ENCODE measurements at places on chromosomes 6 and 20.

DNA sequence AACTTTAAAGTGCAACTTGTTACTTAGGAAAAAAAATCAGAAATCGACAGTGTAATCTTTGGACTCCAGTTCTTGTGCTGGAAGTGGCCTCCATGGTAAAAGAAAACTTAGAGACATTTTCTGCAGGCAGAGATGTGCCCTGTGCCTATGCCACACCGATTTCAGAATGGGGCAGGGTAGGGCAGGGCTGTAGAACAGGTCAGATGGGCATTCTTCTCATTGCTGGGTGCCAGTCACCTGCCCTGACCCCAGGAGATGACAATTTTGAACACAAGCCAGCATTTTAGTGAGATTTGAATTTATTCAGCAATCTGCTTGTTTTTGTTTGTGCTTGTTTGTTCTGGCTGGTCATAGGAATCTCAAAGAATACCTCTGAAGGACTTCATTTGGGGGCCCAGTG, 63.3 kb downstream of the SASH1 start:
- DNase-seq: no peak

- DNase-seq: no peak
These were observed 42.9 kb downstream of the NHSL1 start for GRCh38 chr6:138456401-138456790.

GRCh38 chr20:11376420-11376819, 541.3 kb upstream of the BTBD3 start:
- DNase-seq: no peak

DNA sequence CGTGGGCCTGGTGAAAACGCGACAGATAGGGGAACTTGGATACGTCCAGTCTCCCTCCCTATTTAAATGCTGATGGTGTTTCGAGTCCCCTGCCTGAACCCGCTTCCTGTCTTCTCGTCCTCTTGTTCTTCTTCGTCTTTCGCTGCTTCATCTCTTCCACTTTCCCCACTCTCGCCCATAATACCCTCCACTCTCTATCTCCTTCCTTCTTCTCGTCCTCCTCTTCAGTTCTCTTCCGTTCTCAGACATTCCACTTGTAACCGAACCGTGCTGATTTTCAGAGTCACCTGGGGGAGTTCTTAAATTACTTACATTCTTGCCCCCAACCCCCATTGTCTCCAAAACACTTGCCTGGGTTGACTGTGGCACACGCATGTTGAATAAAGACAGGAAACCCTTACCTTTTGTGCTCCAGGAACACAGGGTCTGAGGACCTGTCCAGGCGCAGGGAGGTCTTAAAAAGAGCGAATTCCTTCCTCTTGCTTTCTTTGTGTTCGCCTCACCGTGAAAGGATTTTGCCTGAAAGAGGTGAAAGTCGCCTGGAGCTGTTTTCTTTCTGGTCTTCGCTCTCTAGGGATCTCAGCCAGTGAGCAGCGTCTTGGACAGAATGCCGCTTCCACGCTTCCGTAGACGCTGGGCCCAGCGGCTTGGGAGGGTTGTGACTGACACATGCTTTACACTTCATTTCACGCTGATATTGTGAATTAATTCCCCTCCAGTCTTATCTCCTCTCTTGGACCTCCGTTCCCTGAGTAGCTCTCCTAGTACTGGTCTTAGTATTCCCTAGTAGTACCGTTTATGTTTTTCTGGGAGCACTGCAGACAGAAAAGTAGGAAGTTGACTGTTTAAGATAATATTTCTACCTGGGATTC, 184.0 kb downstream of the GPX5 start:
- no peak for DNase-seq

GRCh38 chr20:49821870-49822331, 9.3 kb downstream of the SLC9A8 start:
- no peak for DNase-seq

DNA sequence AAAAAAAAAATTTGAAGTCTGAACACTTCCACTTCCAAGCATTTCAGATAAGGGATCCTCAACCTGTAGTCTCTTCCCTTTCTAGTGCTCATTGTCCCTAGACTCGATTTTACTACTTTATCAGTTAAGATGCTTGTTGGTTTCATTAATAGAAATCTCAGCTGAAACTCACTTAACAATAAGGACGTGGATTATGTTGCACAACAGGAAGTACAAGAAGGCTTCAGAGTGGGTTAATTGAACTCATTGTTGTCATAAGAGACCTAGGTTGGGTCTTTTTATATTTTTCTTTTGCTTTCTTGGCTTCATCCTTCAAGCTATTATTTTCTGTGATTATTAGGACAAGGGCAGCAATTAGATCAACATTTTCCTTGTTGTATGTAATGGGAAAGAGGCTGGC, 175.2 kb downstream of the CDKAL1 start:
- no peak for DNase-seq

DNA sequence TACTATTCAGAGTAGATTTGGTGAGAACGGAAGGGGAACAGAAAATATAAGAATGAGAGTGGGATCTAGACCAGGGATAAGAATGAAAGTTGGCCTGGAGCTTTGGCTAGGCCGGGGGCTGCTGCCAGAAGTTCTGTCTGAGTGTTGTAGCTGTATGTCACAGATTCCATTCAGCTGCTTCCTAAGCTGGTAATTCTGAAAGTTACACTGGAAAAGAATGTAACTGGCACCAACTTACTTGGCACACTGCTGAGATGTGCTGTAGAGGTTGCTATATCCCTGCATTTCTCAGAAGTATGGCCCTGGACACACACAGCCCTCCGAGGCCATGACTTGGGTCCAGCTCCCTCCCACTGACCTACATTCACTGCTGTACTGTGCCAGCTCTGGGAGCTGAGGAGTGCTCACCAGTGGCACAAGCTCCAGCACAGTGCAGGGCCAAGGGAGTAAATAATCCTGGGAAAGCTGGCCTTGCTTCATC, 25.8 kb upstream of the TMEM217 start:
- DNase-seq: no peak

- no peak for DNase-seq
These were observed 5.1 kb downstream of the ACAT2 start for GRCh38 chr6:159766906-159767305.

DNA sequence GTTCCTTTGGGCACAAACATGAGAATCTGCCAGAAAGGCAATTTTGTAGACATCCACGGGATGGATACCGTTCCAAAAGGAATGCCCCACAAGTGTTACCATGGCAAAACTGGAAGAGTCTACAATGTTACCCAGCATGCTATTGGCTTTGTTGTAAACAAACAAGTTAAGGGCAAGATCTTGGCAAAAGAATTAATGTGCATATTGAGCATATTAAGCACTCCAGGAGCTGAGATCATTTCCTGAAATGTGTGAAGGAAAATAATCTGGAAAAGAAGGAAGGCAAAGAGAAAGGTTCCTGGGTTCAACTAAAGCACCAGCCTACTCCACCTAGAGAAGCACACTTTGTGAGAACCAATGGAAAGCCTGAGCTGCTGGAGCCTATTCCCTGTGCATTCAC, 103.9 kb upstream of the ARG1 start:
- DNase-seq: no peak

DNA sequence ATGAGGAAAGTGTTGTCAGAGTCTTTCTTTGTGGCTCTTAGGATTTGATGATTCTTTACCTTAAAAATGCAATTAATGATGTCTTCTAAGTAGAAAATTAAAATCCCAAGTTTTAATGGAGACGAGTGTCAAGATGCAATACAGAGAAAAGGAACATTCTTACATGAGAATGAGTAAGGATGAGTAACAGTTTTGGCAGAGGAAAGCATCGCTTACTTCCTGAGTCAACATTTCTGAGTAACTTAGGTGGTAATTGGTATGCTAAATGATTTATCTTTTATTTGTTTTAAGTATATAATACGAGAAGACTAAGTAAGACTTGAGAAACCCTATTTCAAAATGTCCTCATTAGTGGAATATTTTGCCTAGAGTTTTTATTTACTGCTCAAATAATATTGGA, 101.3 kb downstream of the RTN4IP1 start:
- no peak for DNase-seq

- no peak for DNase-seq
These were observed 103.2 kb downstream of the ARMC2 start for GRCh38 chr6:108951351-108951953.

DNA sequence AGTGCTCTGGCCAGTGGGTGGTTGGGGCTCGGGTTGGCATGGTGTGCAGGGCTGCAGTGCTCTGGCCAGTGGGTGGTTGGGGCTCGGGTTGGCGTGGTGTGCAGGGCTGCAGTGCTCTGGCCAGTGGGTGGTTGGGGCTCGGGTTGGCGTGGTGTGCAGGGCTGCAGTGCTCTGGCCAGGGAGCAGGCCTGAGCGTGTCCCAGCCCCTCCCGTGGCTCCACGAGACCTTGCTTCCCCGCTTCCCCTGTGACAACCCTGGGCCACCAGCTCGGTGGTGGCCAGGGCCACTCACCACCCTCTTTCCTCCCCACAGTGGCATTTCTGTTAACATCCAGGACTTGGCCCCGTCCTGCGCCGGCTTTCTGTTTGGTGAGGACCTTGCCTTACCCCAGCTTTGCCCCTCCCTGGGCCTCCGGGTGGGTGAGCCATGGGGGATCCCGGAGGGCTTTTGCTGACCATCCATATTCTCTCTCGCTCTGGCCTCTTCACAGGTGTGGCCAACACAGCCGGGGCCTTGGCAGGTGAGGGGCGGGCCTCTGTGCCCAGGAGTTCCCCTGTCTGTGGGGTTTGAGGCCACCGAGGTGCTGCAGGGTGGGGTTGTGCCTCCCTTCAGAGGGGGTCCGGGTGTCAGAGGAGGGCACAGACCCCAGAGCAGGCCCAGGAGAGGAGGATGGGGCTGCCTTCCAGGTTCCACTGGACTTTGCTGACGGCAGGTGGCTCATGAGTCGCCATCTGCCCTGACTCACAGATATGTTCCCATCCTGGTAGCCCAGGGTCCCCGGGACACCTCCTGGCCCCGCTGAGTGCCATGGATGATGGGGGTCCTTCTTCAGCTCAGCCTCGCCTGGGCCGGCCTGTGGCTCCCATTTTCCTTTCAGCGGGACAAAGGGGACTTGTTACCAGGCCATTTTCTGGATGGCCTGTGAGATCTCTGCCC, 14.0 kb downstream of the SLC17A9 start:
- DNase-seq: no peak

DNA sequence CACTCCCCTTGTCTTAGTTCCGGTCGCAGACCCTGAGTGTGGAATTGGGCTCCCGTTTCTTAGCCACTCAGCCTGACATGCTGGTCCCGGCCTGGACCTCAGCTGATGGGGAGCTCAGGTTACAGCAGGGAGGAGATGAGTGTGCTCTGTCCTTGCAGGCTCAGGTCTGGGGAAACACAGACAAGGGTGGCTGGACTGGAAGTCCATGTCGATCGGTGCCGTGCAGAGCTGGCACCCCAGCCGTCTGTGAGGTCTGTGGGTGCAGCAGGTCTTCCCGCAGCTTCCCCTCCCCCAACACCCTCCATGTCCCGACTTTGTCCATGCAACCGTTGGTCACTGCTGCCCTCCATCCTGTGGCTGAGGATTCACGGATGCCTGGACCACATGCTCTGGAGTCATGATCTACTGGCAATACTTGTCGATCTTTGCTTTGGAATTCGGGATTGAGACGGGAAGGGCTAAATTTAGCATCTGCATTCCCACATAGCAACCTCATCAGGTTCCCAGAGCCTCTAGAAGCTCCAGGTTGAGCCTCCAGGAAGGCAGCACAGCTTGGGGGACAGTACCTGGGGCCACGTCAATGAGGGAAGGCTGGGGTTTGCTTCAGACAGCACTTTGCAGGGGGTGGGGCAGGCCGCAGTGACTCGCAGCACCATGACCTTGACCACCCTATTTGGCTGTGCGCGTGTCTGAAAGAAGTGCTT, 118.8 kb downstream of the PSMB1 start:
- DNase-seq: no peak

DNA sequence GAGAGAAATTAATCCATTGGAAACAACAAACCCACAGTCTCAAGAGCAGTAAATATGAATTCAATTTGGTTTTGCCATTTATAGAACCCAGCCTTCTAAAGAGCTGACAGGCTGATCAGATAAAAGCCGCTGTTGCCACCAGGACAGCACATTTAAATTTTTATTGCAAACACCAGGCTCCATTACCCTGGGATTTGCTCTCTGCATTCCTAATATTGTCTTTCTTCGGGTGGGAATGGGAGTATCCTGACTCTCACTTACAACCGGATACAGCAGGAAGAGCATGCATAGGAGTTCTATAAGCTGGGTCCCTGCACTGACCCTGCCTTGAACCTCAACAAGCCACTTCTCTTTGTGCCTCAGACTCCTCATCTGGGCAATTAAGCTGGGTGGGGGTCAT, 142.9 kb downstream of the LRFN2 start:
- no peak for DNase-seq

- DNase-seq: no peak
These were observed 44.4 kb upstream of the LOC128125822 start for GRCh38 chr6:63527658-63528514.

- DNase-seq: no peak
These were observed 542.9 kb upstream of the JAG1 start for GRCh38 chr20:11216451-11217314.

DNA sequence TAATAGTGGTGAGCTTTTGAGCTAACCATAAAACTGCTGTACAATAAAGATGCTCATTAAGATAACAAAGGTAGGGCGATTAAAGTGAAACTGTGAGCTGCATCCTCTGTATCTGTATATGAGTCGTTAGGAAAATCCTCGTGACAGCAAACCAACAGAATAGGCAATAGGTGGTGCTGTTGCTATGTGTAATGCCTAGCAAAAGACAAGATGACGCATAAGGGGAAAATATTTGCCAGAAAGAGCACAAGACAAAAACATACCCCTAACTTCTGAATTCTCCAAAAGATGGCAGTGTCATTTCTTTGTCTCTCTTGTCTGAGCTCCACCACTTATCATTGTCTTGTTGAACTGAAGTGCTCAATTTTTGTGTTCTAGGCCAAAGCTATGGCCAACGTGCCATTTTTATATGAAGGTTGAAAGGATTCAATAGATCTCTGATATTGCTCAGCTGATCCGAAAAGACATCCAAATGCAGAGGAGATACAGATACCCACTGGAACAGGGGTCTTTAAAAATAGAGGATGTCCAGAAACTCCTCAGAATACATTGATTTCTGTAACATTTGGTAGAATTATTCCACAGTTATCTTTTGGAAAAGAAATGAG, 56.3 kb upstream of the ANKEF1 start:
- DNase-seq: no peak
